Caco-2 (cell line): ENCODE measurements at places on chromosomes 11 and 22.

GRCh38 chr11:126698576-126698975 is 302.0 kb downstream of the KIRREL3 start:
- no peak for DNase-seq

GRCh38 chr22:45946805-45947600 is 30.0 kb downstream of the WNT7B start:
- no peak for DNase-seq

DNA sequence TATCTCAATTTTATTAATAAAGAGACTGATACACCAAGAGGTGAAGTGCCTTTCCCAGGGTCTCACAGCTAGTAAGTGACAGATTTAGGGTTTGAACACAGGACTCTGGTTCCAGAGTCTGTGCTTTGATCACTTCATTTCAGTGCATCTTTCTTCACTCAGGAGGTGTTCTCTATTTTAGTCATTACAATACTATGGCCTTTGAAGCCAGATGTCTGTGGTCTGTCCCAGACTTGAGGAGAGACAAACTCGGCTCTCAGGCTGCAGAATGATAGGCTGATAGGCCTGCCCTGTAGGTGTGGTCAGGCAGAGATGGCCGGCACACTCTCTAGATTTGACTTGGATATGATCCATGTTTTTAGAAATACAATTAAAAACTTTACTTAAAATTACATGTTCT is 478.5 kb upstream of the CCDC90B start:
- DNase-seq, result no peak

- no peak for DNase-seq
These were observed 46.7 kb downstream of the DSCAML1 start for GRCh38 chr11:117750357-117750756.

DNA sequence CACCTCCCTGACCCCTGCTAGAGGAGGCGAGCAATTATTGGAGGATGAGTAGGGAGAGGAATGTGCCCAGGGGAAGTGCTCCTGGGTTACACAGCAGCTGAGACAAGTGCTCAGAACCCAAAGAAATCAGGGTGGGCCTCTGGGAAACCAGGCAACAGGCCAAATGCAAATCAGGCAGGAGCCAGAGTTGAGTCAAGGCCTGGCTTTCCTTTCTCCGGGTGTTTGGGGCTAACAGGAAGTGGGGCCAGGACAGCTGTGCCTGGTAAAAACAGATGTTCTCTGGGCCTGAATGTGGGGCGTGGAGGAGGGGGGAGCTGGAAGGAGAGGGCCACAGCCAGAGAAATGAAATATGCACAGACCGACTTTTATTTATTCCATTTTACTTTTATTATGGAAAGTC is 22.0 kb downstream of the MFNG start:
- no peak for DNase-seq

GRCh38 chr11:131370901-131371790 is 731 bp downstream of the NTM start:
- no peak for DNase-seq

DNA sequence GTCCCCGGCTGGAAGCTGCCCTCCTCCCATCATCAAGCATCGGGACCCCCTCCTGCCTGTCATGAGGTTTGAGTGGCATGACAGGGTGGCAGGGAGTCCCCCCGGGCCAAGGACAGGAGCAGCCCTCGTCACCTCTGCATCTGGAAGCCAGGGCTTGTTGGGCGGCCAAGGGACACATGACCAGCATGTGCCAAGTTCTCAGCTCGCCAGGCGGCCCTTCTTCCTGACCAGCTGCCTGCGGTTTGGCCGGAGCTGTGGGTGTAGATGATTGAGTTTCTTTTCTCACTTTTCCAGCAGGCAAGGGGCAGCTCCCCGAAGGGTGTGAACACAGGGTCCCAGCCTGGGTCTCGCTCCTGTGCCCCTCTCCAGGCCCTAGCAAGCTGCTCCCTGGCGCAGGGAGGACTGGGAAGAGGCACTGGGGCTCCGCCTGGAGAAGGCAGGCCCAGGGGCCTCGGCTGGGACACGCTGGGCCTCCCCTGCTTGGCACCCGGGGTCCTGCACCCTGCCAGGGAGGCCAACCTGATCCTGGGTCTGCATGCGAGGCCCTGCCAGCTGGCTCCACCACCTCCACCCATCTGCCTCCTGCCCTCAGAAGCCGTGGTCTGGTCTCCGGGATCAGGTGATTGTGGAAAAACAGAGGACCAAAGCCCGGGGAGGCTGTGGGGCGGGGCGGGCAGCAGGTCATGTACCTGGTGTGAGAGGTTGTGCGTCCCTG is 13.4 kb downstream of the ARHGAP8 start:
- DNase-seq, result no peak

DNA sequence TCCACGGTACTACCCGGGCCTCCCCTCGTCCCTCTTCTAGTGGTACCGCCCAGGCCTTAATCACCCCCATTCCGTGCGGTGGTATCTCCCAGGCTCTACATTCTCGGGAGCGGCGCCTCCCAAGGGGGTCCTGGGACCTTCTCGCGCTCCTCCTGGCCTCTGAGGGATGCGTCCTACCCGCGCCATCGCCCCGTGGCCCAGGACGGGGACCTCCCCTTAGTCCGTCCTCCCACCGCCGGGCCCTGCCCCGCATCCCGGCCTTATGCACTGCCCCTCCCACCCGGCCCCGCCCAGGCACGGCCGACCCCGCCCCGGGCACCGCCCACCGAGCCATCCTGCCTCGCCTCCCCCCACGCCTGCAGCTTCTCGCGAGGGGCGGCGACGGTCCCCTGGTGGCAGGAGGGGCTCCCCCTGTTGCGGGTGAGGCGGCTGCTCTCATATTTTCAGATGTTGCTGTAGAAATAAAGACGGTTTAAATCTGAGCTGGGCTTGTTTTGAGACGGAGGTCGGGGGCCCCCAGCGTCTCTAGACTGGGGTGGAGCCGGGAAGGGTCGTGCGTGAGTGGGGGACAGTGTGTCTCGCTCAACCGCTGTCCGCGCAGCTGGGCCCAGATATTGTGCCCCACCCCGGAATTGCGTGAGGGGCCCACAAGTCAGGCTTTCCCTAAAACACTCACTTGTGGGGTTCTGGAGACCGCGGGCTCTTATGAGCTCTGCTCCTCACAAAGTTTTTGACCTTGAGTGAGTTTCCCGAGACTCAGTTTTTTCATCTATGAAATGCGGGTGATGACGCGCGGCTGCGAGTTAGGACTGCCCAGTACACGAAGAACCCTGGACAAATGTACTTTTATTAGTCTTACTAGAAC is 828 bp upstream of the RAB1B start:
- peak; percentile 89 for DNase-seq

DNA sequence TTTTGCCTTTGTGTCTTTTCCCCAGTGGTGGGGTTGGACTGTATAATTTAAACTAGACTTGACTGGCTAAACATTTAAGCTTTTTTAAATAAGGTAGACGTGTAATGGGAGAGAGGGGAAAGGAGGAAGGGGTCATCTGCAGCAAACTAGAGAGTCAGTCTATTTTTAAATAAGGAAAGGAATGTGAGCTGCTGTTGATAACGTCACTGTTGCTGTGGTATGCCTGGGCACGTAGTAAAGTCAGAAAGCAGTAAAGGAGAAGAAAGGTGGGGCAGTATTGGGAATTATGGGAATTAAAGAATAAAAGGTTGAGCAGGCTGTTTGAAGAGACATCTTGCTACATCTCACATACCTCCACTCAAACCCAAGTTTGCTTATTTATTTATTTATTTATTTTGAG is 80.4 kb upstream of the FSHB start:
- DNase-seq, result no peak

GRCh38 chr11:125093502-125093901 is 17.9 kb downstream of the TMEM218 start:
- no peak for DNase-seq

GRCh38 chr11:61733120-61733978 is 19.1 kb upstream of the MYRF start:
- DNase-seq, result peak; percentile 79

DNA sequence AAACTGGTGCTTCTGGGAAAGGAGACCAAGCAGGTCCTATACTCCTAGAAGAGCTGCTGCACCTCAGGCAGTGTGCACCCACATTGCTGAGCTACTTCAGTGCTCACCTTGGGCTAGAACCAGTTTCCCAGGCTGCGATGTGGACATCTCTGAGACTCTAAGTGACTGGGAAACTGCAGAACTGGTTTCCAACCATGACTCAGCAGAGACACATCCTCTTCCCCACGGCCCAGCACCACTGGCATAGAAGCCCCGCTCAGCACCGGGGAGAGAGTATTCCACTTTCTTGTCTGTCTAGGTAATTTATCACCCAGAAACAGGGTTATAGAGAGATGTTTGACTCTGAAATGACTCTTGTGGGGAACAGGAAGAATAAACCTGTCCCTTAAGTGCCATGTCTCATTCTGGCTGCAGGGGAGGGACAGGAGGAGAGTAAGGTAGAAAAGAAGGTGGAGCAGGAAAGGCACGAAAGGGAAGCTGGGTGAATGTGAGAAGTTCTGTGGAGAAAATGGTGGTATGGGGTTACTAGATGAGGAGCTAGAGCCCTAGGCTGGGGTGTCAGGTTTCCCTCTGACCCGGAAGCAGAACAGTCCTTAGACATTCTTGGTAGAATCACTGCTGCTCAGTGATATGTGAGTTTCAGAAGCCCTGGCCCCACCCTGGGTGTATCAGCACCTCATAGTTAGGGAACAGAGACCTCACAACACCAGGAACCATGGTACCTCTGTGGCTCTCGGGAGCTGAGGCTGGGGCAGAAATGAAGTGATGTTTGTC is 340.4 kb upstream of the NCAM1 start:
- DNase-seq, result peak; percentile 14

DNA sequence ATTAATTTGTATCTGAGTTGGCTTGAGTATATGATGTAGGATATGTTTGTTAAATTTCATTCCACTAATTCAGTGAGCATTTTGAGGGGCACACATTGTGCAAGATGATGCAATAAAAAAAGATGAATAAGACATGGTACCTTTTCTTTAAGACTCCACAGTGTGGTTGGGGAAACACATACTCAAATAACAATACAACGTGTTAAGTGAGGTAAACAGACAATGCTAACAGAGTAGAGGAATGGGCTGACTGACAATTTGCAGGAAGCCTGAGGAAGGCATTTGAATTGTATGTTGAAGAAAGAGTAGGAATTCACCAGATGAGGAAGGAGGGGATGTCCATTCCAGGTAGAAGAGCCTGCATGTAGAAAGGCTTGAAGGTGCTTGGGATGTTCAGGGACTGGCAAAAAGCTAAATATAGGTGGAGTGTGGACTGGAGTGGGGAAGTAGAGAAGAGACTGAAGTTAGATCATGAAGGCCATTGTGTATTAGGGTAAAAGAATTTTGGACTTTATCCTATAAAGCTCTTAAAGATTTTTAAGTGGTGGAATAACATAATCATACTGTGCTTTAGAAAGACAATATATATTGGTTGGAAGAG is 6.8 kb downstream of the RNF169 start:
- DNase-seq, result no peak

DNA sequence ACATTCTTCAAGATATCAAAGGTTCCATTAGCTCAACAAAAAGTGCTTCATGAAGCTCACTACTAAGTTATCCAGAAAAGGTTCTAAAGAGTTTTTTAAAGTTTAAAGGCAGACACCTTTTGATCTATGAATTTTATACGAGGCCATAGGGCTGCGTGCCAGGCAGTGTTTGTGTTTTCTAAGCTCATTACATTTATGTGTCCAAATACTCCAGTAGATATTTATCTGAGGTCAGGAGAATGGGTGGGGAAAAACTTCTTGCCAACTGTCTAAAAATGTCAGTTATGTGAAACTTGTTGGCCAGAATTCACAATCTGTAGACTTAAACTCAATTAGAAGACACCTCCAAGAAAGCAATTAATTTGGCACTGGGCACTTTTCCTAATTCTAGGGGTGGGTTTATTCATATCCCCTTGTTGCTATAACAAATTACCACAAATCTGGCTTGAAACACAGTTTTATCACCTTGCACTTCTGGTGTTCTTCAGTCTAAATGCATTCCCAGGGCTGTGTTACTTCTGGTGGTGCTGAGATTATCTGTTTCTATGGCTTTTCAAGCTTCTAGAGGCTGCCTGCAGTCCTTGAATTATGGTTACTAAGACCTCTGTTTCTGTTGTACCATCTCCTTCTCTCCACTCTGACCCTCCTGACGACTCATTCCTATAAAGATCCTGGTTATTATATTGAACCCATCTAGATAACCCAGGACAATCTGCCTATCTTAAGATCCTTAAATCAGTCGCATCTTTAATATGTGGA is 1030.4 kb upstream of the CNTN5 start:
- no peak for DNase-seq

DNA sequence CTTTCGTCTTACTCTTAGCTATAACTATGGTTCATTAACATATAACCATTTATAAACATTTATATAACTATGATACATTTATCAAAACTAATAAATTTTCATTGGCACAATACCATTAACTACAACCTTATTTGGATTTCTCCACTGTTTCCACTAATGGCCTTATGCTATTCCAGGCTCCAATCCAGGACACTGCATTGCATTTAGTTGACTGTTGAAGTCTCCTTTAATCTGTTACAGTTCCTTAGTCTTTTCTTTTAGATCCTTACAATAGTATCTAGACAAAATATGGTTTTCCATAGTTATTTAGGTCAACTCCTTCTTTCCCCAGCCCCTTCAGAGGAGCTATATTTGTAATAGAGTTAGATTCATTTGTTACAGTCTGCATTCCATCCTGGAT is 47.2 kb downstream of the CCDC34 start:
- DNase-seq, result no peak

DNA sequence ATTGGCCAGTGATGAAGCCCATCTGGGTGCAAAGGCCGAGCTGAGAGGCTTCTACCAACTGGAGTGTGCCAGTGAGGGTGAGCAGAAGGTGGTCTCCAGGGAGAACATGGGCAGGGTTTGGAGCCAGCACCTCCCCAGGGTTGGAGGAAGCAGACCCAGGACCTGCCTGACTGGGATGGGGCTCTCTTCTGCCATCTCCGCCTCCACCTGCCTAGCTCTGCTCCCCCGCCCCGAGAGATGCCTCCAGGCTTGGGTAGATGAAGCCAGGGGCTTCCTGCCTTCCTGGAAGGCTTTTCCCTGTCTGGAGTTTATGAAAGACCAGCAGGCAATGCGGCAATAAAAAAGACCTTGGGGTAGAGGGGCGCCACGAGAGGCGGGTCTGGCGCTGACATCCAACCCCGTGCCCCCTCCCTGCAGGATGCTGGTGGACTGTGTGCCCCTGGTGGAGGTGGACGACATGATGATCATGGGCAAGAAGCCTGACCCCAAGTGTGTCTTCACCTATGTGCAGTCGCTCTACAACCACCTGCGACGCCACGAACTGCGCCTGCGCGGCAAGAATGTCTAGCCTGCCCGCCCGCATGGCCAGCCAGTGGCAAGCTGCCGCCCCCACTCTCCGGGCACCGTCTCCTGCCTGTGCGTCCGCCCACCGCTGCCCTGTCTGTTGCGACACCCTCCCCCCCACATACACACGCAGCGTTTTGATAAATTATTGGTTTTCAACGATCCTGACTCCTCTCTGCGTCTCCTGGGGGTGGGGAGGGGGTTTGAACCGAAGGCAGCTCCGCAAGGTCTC is 3.3 kb downstream of the SELENOM start:
- no peak for DNase-seq

- DNase-seq, result peak; percentile 57
These were observed 9.3 kb downstream of the SLC37A2 start for GRCh38 chr11:125072218-125072960.

- no peak for DNase-seq
These were observed 55.3 kb downstream of the GRAMD4 start for GRCh38 chr22:46675479-46675878.

- DNase-seq, result peak; percentile 44
These were observed 54.6 kb downstream of the KCNA4 start for GRCh38 chr11:29962243-29962642.

GRCh38 chr11:135002236-135002635 is 590.2 kb upstream of the B3GAT1 start:
- no peak for DNase-seq
